ENCODE measurements at places on chromosomes 2 and 18.

DNA sequence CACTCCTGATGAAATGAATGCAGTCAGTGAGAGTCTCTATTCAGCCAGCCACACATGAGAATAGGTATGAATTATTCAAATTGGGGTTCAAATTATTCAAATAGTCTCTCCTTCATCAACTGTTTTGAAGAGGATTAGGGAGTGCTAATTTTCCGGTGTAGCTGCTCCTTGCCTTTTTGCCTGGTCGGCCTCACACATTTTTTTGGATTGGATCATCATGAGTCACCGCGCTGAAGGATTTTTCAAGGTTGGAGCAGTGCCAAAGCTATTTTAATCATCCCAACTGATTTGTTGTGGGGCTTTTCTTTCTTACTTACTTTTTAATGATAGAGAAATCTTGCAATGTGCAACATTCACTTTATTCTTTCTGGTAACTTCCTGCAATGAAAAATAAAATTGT is 2.4 kb upstream of the DTNA start:
- peak; percentile 31 for DNase-seq

DNA sequence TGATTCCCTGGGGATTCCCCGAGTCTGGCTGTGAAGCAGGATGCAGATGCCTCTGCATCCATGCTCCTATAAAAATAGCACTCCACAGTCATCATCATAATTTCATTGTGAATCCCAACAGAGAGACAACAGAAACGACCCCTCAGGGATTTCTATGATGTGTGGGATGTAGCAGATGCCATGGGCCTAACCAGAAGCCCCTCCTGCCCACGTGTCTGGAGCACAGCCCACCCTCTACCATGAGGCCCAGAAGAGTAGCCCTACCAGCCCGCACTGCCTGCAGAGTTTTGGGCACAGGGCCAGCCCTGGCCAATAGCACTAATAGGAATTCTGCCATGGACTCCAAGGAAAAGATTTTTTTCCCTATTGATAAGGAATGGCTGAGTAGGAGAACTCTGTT is 66.6 kb downstream of the GYPC start:
- DNase-seq = no peak

- no peak for DNase-seq
Measured at GRCh38 chr18:6859676-6860422, 130.3 kb downstream of the ARHGAP28 start.

DNA sequence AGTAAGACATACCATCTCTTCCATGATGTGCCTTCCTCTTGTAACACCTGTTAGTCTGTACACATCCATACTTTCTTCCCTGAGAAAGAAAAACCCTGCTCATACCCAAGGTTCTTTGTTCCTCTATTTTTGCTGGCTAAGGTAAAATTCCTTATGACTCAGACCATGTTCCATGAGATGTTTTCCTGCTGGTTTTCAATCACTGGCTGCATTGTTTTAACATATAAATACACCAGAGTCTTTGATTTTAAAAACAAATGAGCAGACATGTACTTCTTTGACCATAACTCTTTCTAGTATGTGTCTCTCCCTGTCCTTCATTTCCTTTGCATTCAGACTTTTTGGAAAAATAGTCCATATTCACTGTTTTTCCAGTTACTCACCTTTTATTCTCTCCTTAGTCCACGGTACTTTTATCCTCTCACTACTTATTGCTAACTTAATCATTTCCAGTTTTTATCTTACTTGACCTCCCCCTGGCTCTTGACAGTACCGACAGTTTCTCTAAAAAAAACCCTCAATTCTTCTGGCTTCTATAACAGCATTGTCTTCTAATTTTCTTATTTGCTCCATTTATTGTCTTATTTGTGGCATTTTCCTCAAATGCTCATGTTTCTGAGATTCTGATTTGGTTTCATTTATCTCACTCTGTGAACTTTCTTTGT is 4.3 kb downstream of the VAPA start:
- no peak for DNase-seq

- no peak for DNase-seq
Measured at GRCh38 chr2:235270956-235271355, 222.9 kb upstream of the AGAP1 start.

GRCh38 chr2:156189143-156189542 is 143.4 kb downstream of the NR4A2 start:
- DNase-seq = no peak

- DNase-seq = no peak
Measured at GRCh38 chr2:2898744-2899143, 478.9 kb downstream of the EIPR1 start.

- DNase-seq = no peak
Measured at GRCh38 chr2:234564699-234565098, 67.8 kb upstream of the ARL4C start.

- DNase-seq = no peak
Measured at GRCh38 chr2:145692971-145693478, 1173.1 kb upstream of the ZEB2 start.

DNA sequence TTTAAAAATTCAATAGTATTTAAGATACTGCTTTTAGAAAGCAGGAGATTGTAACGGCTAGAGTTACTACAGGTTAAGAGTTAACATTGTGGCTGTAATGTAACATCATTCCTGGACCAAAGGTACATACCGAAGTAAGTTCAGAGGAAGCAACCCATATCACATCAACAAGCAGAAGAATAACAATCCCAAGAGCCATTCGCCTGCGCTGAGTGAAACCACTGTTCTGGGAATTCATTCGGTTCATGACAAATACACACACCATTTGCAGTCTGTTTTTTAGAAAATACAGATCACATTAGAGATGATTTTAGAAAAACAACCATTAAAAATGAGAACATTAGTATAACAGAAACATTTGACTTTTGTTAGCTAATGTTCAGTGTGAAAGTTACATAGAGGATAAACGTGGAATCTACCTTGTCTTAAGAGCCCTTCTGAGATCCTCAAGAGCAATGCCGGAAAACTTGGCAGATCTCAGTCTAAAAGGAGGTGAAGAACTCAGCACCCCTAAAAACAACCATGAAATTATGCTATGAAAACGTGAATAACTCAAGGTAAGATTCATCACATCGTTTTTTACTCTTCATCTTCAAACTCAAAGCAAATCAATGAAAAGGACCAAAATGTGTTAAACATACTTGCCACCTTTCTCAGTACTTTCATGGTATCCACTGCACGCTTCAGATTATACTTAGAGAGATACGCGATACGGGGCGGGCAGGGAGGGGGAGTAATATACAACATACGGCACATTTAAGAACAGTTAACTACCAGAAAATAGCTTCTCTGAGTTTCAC is 1.2 kb downstream of the SLC35F5 start:
- no peak for DNase-seq

DNA sequence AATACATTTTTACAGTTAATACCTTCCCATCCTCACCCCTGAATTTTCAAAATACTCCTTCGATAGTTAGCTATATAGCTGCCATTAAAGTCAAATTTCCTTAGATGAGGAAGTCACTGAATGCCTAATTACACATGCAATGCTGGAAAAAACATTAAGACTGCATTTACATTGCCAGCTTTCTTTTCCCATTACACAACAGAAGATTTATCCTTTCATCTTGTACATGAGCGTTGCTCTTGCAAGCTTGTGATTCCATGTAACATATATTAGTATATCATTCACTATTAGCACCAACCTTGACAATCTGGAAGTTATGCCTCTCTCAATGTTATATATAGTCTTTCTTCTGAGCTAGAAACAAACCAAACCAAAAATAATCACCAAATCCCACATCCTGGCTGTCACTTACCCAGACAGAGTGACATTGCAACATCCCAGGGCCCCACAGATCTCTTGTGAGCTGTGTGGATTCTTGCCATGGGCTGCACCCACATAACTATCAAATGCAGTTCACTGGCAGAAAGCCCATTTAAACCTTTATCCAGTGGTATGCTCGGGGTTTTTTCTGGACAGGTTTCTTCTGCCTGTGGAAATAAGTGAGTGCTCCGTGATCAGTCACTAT is 79.2 kb upstream of the PAPOLG start:
- DNase-seq = no peak

- no peak for DNase-seq
Measured at GRCh38 chr2:203772456-203773165, 66.2 kb downstream of the CD28 start.

- DNase-seq = no peak
Measured at GRCh38 chr2:42424033-42424432, 63.0 kb upstream of the COX7A2L start.

GRCh38 chr2:178195390-178196166 is 1.3 kb downstream of the OSBPL6 start:
- no peak for DNase-seq

DNA sequence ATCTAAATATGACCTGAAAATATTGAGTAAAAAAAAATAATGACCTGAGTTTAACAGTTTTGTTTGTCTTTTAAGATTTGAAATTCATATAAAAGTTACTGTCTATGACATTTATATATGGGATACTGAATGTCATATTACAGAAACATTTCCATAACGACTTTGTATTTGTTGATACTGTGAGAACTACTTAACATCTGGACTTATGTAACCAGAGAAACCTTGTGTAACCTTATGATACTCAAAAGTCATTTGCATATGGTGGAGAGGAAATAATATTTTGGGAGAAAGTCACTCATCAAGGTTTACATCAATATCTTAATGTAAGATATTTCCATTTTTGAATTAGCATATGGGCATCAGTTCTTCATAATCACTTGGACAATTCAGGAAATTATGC is 12.6 kb downstream of the MFSD6 start:
- no peak for DNase-seq

DNA sequence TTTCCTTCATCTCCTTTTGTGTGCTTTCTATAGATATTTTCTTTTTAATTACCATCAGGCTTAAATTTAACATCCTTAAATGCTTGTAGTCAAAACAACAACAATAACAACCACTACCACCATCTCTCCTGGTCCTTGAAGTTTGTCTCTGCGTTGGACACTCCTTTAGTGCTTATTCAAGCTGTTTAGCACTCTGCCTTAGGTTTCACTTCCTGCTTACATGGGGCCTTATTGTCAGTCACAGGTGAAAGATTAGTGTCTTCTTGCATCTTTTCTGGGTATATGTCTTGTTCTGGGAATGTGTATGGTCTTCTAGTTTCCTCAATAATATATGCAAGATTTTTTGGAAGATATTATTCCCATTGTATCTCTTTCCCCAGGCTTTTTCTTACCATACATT is 240.1 kb upstream of the NXPH2 start:
- DNase-seq = no peak

- no peak for DNase-seq
Measured at GRCh38 chr2:2188344-2188920, 142.6 kb downstream of the MYT1L start.

GRCh38 chr2:85582492-85582891 is 1.7 kb upstream of the VAMP5 start:
- no peak for DNase-seq

DNA sequence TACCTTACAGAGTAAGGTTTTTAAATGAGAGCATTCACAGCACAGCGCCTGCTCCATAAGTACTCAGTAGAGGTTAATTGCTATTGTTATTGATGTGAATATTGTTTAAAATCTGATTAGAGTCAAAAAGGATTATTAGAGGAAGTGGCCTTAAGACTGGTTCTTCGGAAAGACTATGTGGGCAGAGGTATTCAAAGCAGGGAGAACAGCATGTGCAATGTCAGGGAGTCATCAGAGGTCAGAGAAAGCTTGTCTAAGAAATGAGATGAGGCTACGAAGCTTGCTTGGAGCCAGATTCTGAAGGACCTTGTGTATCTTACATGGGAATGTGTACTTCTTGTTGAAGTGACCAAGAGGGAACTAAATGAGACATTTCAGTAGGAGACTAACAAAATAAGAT is 49.8 kb downstream of the PMS1 start:
- no peak for DNase-seq

- no peak for DNase-seq
Measured at GRCh38 chr18:63545000-63545399, 2.8 kb downstream of the SERPINB12 start.

DNA sequence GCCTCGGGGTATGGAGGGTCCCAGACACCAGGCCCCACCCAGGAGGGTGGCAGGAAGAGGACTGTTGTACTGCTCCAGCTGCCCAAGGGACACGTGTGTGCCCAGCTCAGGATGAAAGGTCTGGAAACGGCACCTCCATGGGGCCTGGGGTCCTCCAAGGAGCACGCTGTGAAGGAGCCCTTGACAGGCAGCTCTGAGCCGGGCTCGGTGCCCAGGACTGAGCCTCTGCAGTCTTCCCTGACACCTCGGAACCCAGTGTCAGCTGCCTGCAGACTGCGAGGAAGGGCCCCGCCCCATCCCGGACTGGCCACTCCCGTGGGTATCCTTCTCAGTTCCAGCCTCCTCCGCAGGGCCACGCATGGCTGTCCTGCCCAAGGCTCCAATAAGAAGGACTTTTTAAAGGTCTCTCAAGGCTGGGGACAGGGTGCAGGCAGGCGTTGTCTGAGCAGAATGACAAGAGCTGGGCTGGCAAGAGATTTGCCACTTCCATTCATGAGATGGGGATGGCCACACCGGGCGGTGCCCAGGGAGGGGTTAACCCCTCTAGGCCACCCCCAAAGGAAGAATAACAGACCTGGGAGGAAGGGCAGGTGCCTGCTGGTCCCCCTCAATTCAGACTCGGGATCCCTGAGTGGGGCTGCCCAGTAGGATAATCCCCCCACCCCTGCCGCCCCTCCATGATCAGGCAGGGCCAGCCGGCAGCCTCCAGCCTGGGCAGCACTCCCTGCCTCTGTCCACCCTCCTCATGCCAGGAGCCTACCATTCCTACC is 8.9 kb downstream of the ECEL1 start:
- no peak for DNase-seq

- peak; percentile 37 for DNase-seq
Measured at GRCh38 chr2:62443886-62444285, 62.1 kb downstream of the TMEM17 start.

DNA sequence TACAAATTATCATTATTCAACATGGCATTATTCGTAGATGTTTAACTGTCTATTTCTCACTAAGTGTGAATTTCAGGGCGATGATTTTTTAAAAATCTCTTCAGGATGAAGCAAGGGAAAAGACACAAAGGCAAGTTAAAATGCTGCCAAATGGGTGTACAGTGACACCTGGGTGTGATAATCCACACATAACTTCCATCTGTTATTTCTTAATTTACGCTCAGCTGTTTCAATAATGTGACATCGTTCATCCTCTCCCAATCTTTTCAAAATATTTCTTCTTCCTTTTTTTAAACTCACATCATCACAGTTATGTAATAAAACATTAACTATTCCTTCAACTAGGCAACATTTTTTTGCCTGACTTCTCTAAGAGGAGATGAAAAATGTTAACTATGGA is 10.6 kb downstream of the PDE1A start:
- DNase-seq = no peak

- DNase-seq = peak; percentile 84
Measured at GRCh38 chr2:217650716-217651360, 352.0 kb downstream of the TNS1 start.

DNA sequence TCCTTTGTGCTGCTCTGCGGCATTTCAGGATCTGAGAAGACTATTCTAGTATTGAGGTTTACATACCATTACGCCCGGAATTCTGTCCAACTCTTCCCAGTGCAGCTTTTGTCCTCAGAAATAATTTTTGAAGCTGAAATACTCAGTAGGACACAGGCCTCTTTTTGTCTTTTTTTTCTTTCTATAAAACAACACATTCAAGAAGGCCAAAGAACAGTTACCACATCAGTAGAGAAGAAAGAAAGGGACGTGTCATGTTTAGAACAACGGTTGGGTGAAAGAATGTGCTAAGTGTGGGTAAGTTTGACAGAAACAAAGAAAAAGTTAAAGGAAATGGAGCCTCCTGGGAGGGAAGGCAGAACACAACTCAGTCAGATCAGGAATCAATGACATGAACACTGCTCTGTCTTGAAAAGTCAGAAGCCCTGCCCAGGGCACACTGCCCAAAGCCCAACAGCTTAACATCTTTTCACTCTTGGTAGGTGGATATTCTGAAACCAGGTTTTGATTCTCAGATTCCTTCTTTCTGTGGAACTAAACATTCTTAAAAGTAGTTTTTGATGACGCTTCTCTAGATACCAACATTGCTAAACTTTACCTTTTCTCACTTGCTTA is 198.6 kb upstream of the CWC22 start:
- DNase-seq = no peak

Data from iPS-NIHi11 (cell line).